ENCODE measurements at places on chromosomes 16 and 17.

GRCh38 chr16:54080524-54081008, 206.0 kb downstream of the IRX3 start:
- DNase-seq: no peak

DNA sequence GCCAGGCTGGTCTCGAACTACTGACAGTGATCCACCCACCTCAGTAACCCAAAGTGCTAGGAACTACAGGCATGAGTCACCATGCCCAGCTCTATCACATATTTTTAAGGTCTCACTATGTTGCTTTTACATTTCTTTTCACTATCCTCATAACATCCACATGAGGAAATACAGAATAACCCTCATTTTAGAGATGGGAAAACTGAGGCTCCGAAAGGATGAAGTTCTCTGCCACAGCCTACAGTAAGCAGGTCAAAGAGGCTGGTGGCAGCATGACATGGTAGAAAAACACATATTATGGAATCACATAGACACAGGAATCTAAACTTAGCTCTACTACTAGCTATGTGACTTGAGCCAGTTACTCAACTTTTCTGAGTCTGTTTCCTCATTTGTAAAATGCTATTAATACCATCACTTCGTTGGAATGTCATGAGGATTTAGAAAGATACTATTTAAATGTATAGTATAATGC, 32.2 kb downstream of the APPBP2 start:
- DNase-seq: no peak

- DNase-seq: no peak
Observed at GRCh38 chr17:44069974-44070454, 521 bp upstream of the G6PC3 start.

DNA sequence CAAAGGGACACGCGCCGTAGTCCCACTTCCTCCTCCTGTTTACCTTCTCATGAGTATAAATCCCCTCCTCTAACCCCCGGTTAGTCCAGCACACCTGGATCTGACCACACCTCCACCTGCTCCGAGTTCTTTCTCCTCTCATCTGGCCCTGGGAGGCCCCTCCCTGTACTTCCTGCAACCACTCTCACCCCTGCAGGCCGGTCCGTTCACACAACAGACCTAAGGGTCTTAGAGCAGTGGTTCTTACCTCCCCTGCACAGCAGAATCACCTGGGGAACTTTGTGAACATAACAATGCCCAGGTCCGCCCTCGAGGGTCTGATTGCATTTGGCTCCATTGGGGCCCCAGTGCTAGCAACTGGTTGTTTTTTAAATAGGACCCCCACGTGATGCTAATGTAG, 24.8 kb downstream of the TMEM114 start:
- no peak for DNase-seq

DNA sequence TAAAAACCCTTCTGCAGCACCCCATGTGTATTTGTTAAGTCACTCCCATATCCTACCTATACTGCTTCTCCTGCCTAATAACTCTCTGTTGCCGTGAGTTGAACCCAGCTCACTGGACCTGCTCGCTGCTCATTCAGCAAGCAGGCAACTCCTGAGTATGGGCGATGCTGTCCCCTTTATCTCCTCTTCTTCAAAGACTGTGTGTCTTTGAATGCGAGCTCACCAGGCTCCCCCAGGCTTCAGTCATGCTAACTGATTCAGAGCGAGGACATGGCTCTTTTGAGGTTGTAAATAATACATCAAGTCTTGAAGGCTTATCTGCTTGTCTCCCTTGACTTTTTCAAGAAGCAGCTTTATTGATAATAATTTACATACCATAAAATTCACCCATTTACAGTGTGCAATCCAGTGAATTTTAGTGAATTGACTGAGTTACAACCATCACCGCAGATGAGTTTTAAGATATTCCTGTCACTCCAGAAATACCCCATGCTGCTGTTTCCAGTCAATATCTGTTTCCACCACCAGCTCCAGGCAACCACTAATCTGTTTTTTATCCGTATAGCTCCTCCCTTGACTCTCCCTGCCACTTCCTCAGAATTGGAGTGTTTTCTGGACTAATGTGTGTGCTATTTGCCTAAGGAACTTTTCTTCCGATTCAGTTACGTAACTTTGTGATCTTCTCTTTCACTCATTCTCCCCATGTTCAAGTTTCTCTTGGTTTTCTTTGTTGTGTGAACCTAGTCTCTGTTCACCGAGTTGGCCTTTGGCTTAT, 132.2 kb downstream of the SPECC1 start:
- DNase-seq: no peak

DNA sequence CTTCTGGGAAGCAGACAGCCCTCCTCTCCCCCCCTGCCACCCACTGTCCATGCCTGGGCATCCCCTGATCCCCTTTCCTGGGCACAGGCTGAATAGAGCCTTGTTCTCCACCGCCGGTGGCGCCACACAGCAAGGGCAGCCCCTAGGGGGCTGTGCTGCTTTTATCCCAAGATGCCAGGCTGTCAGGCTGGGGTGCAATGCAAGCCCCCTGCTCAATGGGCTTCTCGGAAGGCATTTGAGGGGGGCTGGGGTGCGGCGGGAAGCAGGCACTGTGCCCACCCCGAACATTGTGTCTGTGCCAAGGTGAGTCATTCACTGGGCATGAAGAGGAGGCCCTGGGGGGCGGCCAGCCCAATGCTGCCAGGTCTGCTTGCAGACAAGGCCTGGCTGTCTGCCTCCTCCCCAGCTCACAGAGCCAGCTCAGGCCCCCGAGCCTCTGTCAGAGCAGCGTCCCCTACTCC, 1.5 kb upstream of the GFAP start:
- no peak for DNase-seq

DNA sequence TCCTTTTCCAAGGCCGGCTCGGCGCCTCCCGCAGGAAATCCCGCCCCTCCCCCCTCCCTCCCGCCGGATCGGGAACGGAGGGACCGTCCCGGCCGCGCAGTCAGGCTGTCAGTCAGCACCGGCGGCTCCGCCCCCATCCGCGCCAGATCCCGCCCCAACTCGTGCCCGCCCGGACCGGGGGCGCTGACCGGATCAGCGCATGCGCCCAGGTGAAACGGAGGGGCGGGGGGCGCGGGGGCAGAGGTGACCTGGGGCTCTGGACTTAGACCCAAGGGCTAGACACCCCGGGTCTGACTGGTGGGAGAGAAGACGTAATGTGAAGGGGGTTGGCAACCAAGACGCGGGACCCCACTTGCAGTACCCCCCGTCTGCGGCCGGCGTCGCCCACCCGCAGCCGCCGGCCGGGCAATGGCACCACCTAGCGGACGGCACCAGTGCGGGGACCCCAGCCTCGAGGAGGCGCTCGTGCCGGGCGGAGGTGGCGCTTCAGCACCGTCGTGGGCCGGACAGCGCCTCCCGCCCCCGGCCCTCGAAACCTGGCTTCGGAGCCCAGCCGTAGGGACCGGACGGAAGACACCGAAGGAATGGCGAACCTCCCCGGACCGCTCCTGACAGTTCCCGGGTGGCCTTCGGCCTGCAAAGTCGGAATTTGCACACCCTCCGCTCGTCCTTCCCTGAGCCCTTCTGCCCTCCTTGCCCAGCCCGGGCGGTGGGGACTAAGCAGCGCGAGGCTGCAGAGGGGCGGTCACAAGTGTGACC, at the start of gene CASKIN2:
Gene CASKIN2 (minus strand): TSS at position 42 of the 759 bp plus-strand sequence. CDS start 1,733 bp downstream, outside the sequence.
- DNase-seq: peak; percentile 61

GRCh38 chr17:5809580-5810188, 225.4 kb upstream of the NLRP1 start:
- no peak for DNase-seq

GRCh38 chr17:77915594-77916021, 42.9 kb upstream of the TNRC6C start:
- DNase-seq: no peak

GRCh38 chr16:85569615-85570212, 43.4 kb upstream of the GSE1 start:
- peak; percentile 40 for DNase-seq
